Hypothalamus (tissue), 51 donors: ENCODE measurements at places on chromosomes 13 and 19.
A peak's percentile ranks its signal among the peaks of the same experiment; 100 is the strongest.

DNA sequence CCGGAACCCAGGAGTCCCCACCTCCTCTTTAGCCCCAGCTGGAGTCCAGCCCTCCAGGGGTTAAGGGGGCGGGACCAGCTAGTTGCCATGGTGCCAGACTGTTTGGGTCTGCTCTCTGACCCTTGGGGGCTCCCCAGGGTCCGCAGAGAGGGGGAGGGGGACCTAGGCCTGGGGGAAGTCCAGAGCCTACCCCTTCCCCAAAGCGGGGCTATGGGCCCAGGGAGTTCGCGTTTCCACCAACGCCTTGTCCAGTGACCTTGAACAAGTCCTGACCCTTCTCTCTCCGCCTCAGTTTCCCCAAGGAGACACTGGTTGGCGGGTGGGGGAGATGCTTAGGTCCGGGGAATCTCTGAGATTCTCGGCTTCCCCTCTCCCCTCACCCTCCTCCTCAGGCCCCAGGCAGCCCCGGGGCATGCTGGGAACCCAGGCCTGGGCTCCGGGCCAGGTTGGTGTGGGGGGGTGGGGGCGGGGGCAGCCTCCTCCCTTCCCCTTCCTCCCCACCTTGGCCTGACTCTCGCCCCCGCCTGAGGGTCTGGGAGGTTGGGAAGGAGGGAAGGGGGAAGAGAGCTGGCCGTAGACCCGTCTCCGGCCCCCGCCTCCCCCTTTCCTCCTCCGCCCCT is 2.6 kb upstream of the SPACA6 start:
- DNase-seq = peak; percentile 69

DNA sequence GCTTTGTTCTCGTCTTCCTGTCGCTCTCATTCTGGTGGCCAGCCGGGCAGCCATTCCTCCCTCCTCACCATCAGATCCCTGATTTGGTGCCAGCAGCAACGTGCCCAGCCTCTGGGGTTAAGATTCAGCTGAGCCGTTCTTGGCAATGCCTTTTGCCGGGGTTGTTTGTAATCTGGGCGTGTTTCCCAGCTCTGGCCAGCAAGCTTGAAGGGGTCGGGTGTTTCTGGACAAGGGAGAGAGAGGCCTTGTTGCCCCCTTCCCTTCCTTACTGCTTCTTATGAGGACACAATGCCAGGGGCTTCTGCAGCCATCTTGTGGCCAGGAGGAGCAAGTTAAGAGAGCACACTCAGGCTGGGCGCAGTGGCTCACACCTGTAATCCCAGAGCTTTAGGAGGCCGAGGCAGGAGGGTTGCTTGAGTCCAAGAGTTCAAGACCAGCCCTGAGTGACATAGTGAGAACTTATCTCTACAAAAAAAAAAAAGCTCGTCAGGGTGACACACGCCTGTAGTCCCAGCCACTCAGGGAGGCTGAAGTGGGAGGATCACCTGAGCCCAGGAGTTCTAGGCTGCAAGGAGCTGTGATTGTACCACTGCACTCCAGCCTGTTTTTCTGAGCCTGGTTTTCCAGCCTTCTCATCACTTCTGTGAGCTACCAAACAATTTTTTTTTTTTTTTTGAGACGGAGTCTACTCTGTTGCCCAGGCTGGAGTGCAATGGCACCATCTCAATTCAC is 10.7 kb upstream of the CRTC1 start:
- peak; percentile 55 for DNase-seq

- DNase-seq = no peak
Observed at GRCh38 chr13:28488376-28489005, 6.4 kb downstream of the FLT1 start.

- DNase-seq = no peak
Observed at GRCh38 chr19:16760990-16761389, 41.3 kb downstream of the NWD1 start.

- no peak for DNase-seq
Observed at GRCh38 chr13:28856287-28856686, 36.1 kb downstream of the MTUS2 start.

- DNase-seq = no peak
Observed at GRCh38 chr19:51089786-51090185, 7.1 kb upstream of the KLK14 start.

DNA sequence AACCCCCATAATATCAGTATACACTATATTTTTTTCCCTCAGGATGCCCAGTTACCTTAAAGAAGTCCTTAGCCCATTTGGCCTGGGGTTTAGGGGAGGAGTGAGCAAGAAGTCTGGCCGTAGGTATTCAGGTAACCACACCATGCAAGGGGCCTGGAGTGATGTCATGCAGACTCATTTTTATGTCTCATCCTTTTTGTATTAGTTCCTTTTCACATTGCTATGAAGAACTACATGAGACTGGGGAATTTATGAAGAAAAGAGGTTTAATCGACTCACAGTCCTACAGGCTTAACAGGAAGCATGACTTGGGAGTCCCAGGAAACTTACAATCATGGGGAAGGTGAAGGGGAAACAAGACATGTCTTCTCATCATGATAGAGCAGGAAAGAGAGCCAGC is 12.2 kb downstream of the TPP2 start:
- DNase-seq = no peak

- DNase-seq = no peak
Observed at GRCh38 chr13:98801626-98802418, 49.4 kb upstream of the SLC15A1 start.

DNA sequence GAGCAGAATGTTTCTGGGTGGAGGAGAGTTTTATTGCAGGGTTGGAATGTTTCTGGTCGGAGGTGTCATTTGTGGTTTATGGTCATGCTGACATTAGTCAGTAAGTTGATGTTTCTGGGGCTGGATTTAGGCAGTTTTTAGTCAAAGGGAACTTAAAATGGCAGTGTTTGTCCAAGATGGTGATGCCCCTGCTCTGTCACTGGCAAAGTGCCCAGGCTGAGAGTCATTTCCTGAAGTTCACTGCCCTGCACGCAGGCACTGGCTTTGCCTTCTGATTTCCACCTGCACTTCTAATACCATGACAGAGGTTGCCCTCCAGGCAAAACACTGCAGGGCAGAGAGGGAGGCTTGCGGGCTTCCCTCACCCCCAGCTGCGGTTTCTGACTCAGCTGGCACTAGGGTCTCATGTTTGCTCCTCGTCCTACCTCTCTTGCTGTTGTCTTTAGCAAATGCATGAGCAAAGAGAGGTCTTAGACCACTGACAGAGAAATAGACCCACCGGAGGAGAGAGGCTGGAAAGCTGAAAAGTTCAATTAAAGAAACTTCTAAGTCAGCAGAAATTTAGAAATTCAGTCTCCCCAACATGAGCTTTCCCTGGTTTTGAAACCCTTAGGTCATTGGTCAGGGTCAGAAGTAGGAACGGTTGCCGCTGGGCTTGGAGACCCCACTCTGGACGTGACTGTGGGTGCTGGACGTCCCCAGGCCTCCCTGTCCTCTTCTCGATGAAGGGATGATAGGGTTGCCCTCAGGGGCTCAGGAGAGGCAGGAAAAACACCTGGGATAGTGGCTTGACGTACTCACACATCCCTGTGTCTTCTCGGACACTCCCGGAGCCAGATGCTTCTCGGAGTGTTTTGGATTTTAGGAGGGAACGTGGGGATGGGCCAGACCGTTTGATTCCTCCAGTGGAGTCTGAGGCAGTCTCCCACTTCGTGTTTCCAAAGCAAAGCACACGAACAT is 26.3 kb downstream of the TMEM255B start:
- no peak for DNase-seq

- DNase-seq = no peak
Observed at GRCh38 chr13:24063281-24063877, 97.1 kb upstream of the SPATA13 start.

- no peak for DNase-seq
Observed at GRCh38 chr13:72218966-72219365, 352.0 kb upstream of the DACH1 start.

- DNase-seq = no peak
Observed at GRCh38 chr13:75186379-75186778, 295.6 kb downstream of the TBC1D4 start.

- no peak for DNase-seq
Observed at GRCh38 chr13:51501592-51502152, 48.8 kb upstream of the INTS6 start.

- DNase-seq = no peak
Observed at GRCh38 chr13:40076765-40077362, 421.4 kb downstream of the COG6 start.

DNA sequence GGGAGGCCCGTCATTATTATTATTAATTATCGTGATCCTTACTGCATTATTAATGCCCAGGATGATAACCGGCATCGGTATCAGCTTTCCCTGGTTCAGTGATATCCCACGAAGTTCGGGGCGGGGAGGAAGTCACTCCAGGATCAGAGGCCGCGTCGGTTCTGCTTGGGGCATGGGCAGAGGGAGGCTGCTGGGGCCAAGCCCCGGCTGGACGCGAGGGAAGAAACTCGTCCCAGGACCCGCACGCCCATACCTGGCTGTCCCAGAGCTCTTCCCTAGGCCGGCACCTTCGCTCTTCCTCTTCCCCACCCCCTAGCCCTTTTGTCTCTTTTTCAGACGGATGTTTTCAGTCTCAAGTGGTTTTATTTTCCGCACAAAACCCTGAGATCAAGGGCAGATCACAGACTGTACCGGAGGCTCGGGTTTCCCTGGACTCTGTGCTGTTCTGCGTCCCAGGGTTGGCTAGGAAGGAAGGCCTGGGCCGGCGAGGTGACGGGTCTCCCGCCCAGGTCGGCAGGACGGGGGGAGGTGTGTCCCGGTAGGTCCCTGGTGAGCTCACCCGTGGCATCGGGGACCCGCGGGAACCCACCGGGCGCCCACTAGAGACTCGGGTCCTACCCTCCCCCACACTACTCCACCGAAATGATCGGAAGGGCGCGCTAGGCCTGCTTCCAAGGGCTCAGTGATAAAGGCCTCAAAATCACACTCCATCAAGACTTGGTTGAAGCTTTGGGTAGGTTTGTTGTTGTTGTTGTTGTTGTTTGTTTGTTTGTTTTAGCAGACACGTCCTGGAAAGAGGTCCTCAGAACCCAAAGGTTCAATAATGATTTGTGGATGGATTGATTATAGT is 7.9 kb downstream of the ZIC2 start:
- no peak for DNase-seq

DNA sequence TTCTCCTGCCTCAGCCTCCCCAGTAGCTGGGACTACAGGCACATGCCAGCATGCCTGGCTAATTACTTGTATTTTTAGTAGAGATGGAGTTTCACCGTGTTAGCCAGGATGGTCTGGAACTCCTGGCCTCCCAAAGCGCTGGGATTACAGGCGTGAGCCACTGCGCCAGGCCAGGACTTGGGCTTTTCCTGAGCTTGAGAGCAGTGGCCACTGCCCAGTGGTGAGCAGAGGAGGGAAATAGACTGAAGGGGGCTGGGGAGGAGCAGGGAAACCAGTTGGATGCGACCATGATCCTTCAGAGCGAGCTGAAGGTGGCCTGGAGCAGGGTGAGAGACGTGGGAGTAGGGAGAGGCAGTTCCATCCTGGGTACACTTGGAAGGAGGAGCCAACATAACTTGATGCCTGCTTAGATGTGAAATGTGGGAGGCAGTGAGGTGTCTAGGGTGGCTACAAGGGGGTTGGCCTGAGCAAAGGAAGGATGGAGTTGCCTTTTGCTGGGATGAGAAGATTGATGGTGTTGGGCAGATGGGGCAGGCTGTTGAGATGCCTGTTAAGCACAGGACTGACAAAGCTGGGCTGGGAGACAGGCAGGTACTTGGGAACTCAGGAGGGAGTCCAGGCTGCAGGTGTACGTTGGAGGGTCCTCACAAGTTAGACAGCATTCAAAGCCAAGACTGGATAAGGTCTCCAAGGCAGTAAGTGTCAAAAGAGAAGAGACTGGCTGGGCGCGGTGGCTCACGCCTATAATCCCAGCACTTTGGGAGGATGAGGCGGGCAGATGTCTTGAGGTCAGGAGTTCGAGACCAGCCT is 31.8 kb downstream of the KCTD15 start:
- DNase-seq = no peak

- no peak for DNase-seq
Observed at GRCh38 chr19:11323601-11324078, 15.8 kb downstream of the RAB3D start.

DNA sequence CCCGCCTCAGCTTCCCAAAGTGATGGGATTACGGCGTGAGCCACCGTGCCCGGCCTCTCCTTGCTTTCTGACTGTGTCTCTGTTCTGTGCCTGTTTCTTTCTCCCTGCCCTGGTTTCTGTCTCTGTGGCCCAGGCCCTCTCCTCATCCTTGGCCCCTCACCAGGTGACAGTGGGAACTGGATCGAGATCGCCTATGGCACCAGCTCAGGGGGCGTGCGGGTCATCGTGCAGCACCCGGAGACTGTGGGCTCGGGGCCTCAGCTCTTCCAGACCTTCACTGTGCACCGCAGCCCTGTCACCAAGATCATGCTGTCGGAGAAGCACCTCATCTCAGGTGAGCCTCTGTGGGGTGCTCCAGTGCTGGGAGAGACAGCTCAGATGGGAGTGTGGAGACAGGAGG is 9.9 kb downstream of the SHKBP1 start:
- no peak for DNase-seq

DNA sequence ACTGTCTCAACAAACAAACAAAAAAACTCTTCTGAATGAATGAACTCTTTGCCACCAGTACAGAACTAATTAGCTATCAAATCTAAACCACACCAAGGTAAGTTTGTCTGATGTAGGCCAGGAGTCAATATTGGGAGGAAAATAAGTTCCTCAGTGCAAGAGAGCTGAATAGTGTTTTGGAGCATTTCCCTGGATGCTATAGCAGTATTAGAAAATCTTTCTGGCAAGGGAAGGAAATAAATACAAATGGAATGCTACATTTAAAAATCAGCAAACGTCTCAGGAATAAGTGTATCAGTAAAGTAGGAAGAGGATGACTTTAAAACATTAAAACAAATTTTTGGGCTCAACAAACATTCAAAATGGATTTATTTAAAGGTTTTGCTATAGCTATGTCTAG is 81.3 kb upstream of the TMTC4 start:
- no peak for DNase-seq

GRCh38 chr13:113742000-113742441 is 17.0 kb upstream of the TMEM255B start:
- peak; percentile 25 for DNase-seq

GRCh38 chr13:65260946-65261891 is 1968.9 kb downstream of the PCDH9 start:
- no peak for DNase-seq
